ENCODE measurements at places on chromosomes 7 and 10.
A peak's percentile ranks its signal among the peaks of the same experiment; 100 is the strongest.

DNA sequence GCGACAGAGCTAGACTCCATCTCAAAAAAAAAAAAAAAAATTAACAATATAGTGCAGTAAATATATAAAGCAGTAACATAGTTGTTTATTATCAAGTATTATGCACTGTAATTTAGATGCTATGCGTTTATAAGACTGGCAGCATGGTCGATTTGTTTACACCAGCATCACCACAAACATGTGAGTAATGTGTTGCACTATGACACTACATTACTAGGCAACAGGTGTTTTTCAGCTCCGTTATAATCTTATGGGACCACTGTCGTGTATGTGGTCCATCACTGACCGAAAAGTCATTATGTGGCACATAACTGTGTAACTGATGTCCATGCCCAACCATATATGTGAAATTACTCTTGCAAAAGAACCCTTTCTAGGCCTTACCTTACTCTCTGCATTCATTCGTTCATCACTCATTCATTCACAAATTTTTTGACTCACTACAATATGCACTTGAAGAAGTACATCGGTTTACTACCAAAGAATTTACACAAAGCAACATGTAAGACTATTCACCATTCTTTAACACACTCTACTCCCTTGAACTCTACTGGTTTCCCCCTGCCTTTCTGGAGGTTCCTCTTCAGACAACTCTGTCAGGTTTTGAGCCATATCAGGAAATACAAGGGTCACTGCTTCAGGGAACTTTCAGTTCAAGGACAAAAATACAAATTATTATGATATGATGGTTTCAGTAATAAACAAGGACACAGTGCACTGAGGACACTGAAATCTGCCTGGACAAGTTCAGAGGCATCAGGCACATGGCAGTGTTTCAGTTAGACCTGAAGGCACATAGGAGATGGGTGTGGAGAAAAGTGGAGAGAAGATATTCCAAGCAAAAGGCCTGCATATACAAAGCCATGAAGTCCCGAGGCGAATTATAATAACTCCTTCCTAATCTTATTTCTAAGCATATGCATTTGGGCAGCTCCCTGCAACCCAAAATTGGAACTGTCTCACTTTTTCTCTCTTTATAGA, 17.4 kb downstream of the ITGB1 start:
- no peak for DNase-seq

DNA sequence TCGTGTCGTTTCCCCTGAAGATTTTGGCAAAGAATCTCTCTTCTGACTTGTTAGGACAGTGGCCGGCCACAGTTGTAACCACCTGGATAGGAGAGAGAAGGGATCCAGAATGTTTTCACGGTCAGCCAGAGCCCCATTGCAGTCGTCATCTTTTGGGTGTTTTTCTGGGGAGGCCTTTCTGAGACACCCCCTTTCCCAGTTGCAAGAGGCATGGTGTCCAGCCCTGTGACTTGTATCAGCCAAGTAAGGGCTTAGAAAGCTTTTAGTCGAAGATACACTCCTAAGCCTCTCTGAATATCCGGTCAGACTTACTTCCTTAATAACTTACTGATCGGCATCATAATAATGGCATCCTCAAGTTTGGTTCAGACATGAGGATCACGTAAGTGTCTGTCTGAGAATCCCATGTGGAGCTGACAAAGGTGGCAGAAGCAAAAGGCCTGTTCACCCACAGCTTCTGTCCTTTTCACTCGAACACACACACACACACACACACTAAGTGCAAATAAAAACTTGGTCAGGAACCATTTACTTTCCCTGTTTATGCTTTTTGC, 435.7 kb upstream of the GALNT17 start:
- no peak for DNase-seq

GRCh38 chr7:64889686-64890162, 13.3 kb upstream of the ZNF273 start:
- DNase-seq = no peak

- no peak for DNase-seq
These were observed 52.0 kb upstream of the PRSS1 start for GRCh38 chr7:142697270-142697669.

GRCh38 chr7:1193593-1194424, 33.8 kb upstream of the ZFAND2A start:
- peak; percentile 84 for DNase-seq

- DNase-seq = no peak
These were observed 39.3 kb downstream of the ANTXRL start for GRCh38 chr10:46326066-46326465.

GRCh38 chr10:108852211-108852610, 1071.1 kb downstream of the XPNPEP1 start:
- DNase-seq = no peak

DNA sequence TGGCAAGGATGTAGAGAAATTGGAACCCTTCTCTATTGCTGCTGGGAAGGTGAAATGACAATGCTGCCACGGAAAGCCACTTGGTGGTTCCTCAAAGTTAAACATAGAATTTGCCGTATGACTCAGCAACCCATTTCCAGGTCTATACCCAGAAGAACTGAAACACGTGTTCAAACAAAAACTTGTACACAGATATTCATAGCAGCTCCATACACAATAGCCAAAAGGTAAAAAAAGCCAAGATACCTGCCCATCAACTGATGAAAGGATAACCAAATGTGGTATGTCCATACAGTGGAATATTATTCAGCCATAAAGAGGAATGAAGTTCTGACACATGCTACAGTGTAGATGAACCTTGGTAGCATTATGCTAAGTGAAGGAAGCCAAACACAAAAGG, 39.1 kb downstream of the LHPP start:
- no peak for DNase-seq

DNA sequence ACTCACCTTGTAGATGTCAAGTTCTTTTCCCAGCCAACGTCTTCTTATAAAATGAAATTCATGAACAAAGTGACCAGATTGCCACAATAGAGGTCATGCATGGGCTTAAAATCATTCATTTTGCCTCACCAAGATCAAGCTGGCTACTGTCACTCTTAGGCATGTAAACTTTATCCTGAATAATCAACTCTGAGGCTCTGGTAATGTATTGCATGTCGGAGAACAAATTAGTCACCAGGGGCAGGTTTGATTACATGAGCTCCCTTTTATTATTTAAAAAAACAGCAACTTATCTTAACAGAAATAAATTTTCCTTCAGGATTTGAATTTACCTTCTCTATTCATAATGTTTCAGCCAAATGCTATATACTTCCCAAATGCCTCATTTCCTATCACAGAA, 112.9 kb upstream of the SP4 start:
- no peak for DNase-seq

DNA sequence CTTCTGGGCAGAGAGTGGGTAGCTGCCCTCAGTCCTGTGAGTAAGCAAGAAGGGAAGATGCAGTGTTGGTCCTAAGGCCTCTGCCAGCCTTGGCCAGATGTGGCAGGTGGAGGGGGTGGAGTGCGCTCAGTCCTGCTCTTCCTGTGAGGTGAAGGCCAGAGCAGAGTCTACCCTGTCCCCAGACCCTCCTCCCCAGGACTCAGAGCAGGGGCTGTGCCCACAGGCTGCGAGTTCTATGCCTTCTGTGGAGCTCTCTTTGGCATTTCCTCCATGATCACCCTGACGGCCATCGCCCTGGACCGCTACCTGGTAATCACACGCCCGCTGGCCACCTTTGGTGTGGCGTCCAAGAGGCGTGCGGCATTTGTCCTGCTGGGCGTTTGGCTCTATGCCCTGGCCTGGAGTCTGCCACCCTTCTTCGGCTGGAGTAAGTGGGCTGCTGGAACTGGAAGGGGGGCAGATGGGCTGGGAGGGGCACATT, 4.0 kb downstream of the OPN4 start:
- no peak for DNase-seq

DNA sequence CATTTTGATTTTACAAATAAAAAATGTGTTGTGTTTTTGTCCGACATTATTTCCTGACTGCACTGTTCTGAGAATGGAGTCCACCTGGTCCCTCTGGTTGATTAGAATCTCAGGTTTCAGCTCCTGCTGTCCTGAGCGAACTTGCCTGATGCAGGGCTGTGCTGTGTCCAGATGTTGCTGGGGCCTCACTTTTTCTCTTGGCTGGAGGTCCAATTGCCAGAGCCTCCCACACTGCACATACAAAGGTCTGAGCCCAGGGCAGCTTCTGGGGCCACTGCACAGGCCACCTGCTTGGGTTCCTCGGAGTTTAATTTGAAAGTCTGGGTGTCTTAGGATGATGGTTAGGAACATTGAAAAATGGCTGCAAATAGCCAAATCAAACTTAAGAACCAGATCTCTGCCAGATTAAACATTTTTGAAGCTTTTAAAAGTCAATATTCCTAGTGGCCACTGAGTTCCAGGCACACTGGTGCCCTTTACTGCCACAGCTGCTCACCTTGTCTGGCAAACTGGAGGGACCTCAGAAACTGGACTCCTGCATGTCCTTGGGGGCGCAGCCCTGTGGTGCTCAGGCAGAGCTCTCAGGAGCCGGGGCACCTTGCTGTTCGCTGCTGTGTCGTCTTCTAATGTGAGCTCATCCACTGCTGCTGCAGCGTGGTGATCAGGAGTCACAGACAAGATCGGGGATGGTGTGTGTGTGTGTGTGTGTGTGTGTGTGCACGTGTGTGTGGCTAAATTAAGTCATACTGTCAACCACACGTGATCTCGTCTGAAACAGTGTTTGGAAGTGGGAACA, 75.0 kb downstream of the WDR37 start:
- no peak for DNase-seq

DNA sequence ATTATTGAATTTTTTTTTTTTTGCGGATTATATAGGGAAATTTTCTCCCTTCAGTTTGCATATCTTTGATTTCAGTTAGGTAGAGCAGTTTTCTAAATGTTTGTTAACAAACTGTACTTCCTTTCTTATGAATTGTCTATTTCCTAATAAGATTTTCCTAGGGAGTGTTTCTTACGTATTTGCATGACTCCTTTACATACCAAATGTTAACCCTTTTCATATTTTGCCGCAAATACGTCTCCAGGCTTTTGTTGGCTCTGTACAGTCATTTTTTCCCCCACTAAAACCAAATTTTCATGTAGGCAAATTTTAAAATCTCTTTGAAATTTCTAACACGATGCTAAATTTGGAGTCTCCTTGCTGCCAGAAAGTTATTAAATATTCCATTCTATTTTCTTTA, 1.9 kb upstream of the FRAT2 start:
- no peak for DNase-seq

GRCh38 chr7:147332988-147333387, 1216.4 kb downstream of the CNTNAP2 start:
- peak; percentile 76 for DNase-seq

- DNase-seq = no peak
These were observed 85.9 kb downstream of the ADAM12 start for GRCh38 chr10:126302476-126302756.

GRCh38 chr7:91620827-91621226, 259.7 kb downstream of the MTERF1 start:
- no peak for DNase-seq
